Heart left ventricle (tissue), 16 donors: ENCODE measurements at places on chromosomes 3 and 15. TPM values are rescaled to one million over a fixed set of nuclear protein-coding genes. Genes with fewer than 3 reads are reported as not detected.

DNA sequence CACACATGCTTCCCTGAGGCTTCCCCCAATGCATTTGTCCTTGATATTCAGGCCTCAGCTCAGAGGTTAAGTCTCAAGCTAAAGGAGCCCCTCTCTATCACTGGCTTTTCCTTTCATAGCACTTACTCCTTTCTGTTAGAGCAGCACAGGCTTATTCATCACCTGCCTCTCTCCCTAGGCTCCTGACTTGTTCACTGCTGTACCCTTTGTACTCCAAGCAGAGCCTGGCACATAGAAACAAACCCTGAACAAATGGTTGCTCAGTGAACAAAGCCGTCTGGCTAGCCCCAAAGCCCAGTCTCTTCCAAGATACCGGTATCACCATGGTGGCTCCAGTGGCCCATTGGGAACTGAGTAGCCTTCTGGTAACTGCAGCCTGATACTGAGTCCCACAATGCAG, 231.1 kb upstream of the TRIM42 start:
- no peak for DNase-seq

DNA sequence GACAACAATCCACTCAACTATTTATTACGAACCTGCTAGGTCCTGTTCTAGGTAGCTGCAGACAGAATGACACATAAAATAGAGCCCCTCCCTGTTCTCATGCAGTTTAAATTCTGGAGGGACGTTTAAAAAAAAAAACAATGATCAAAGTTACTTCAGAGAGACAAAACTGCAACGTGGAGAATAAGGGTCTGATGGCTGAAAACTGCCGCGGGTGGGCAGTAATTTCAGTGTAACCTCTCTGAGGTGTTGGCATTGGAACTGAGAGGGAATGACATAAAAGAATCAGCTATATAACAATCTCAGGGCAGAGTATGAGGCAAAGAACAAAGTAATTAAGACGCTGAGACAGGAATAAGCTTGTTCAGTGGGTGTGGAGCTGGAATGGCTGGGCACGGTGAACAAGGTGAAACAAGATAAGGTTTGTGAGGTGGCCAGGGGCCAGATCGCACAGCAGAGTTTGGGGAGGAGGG, 19.5 kb downstream of the TBL1XR1 start:
- DNase-seq: no peak

GRCh38 chr3:197174927-197175326, 123.5 kb downstream of the DLG1 start:
- DNase-seq: no peak

DNA sequence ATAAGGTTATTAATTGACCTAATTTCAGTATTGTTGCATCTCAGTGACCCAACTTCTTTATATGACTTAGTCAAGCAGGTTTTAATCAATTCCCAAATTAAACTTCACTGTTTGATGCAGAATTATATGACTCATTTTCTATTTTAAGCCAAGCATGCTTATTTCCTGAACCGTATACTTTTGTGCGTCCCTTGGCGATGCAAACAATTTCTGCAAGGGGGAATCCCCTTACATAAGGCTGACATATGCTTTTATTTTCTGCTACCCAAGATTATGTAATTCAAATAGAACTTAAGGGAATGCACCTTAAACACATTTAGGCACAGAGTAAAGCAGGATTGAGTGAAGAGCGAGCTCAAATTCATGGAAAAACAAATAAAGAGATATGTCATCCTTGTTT, 303.9 kb downstream of the PDCD6IP start:
- DNase-seq: no peak

SCN5A gene
- total RNA-seq: 206 TPM

KBTBD13 gene
- total RNA-seq: 7.9 TPM

DNA sequence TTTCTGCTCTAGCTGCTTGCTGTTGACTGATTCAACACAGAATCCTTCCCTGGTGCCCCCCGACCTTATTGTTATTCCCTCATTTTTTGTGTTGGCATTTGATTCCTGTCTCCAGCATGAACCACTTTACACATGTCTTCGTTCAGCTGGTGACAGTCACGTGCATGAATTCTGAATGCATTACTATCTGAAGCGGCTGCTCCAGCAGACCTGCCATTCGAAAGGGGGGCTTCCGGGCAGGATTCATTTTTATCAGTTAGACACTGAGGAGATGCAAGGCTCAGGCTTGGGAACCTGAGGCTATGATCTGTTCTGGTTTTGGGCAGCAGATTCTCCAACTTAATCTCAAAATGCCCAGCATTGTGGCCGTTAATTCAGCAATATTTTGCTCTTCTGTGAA, 336.2 kb downstream of the EPHB1 start:
- DNase-seq: no peak

IQCH gene
- 0.69 TPM for total RNA-seq

- no peak for DNase-seq
These were observed 49.3 kb upstream of the ANKRD34C start for GRCh38 chr15:79233236-79233635.

DNA sequence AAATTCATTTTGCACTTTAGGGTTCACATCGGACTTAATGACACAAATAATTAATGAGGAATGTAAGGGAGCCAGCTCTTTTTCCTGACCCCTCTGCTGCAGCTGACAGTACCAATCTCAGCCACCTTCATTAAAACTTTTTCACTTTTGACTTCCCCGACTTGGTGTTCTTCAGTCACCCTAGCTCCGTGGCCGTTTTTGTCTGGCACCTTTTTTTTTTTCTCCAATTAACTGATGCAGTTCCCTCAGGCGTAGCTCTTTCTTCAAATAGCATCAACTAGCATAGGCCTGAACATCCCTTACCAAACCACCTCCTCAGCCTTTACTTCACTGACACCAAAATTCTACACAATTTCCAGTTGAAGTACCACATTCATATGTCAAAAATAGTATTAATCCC, 350.8 kb downstream of the GRM7 start:
- no peak for DNase-seq
